ENCODE measurements at places on chromosomes 7 and 10. TPM values are rescaled to one million over a fixed set of nuclear protein-coding genes. Genes with fewer than 3 reads are reported as not detected.

- no peak for DNase-seq
Observed at GRCh38 chr7:7553386-7553785, 13.3 kb upstream of the MIOS start.

- DNase-seq: peak; percentile 55
Observed at GRCh38 chr7:95199779-95200558, 124.4 kb downstream of the PON1 start.

DNA sequence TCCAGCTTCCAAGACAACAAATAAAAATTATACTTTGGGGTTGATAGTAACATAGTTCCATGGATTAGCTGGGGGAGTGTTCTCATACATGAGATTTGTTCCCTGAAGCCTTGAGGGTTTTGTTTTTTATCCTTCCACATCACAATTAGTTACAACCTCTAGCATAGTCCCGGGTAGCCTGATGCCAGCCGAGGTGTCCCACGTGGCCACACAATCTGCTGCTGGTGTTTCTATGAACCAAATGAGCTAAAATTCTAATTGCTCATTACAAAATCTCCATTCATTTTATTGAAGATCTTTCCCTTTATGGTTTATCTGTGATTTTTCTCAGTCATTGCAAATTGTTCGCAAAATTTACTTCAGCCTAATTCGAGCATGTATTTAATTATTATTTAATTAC, 84.7 kb downstream of the CACNA2D1 start:
- DNase-seq: no peak

GRCh38 chr10:59109826-59110225, 66.6 kb upstream of the PHYHIPL start:
- no peak for DNase-seq

- DNase-seq: no peak
Observed at GRCh38 chr7:134320201-134320600, 3.5 kb upstream of the SLC35B4 start.

DNA sequence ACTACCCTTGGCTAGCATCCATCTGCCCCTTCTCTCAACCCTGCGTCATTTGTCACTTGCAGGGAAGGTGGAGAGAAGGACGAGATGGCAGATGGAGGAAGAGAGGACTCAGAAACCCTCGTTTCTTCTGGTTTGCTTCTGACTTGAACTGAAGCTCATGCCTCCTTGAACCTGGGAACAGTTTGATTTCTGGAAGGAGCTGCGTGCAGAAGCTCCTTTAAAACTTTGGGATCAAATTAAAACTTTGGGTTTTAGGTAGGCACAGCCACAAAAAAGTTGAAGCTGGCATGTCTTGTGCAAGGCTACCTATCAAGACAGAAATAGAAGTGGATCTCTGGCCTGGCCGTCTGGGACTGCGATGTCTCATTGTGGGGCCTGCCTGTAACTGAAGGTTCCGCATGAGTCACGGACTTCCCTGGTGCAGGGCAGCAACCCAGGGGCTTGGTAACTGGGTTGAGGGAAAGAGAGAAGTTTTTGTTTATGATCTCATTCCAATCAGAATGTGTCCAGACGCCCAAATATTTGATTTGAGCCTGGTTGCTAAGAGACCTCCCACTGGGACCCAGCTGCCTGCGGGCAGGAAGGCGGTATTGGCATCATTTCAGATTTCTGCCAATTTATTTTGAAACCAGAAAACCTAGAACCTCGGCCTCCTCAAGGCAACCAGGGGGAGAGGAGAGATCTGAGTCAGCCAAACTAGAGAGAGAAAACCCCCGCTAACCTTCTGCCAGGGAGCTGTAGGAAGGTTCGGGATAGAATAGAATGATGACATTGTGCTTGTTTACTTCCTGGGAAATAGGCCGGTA, 15.8 kb upstream of the CAMK1D start:
- no peak for DNase-seq

Gene PIK3AP1
- 2.1 TPM for total RNA-seq

Gene PTPRN2
- total RNA-seq: 35.7 TPM

Gene PLEKHA8
- total RNA-seq: 32.5 TPM

Gene CTAGE15
- 0.18 TPM for total RNA-seq

Gene AKR1D1
- total RNA-seq: not detected

Gene PILRA
- 3.3 TPM for total RNA-seq
